ENCODE measurements at places on chromosomes 3 and 15.
A peak's percentile ranks its signal among the peaks of the same experiment; 100 is the strongest.

DNA sequence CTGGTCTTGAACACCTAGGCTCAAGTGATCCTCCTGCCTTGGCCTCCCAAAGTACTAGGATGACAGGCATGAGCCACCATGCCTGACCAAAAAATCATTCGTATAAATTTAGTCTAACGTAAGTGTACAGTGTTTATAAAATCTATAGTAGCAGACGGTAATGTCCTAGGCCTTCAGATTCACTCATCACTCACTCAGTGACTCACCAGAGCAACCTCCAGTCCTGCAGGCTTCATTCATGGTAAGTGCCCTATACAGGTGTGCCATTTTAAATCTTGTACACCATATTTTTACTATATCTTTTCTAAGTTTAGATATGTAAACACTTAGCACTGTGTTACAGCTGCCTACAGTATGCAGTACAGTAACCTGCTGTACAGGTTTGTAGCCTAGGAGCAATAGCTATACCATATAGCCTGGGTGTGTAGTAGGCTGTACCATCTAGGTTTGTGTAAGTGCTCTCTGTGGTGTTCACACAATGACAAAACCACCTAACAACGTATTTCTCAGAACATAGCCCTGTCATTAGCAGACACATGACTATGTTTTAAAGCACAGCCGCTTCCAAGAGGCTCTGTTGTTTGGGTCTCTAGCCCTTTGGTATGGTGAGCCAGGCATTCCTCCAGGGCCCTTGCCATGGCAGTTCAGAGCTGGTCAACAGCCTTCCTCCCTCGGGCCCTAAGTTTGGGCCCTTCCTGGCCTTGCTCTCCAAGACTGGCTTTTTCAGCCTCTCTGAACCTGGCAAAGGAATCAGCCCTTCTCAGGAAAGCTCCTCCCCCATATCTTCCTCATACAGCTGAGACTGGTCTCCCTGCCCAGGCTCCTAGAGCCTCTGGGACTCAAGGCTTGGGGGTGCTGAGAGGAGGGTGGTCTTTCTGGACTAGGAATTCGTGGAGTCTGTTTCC is 1.9 kb upstream of the CCDC9B start:
- DNase-seq, result no peak

GRCh38 chr3:13621381-13622221 is 72.7 kb downstream of the FBLN2 start:
- peak; percentile 69 for DNase-seq

DNA sequence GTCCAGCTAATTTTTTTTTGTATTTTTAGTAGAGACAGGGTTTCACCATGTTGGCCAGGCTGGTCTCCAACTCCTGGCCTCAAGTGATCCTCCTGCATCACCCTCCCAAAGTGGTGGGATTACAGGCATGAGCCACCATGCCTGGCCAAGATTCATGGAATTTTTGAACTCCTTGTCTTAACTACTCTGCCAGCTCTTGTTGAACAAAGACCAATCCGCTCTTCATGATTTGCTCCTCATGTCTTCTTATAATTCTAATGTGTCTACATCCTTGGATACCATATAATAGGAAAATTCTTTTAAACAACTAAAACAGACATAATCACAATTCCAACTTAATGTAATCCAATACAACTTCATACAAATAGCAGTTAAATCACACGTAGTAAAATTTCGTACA is 21.3 kb downstream of the UBA5 start:
- DNase-seq, result no peak

DNA sequence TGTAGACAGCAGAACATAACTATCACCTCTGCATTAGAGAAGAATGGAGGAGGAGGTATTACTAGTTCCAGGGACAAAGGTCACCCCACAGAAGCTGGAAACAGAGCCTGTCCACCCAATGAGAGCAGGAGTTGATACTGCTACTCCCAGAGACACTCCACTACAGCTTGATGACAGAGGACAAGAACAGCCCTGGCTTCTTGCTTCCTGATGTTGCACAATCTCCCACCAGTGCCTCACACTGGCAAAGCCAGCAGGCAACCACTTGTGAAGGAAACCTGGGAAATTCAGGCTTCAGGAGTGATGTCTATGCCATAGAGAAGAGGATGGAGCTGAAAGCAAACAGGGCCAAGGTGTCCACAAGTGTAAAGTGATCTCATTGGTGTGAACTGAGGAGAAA is 78.0 kb upstream of the POU1F1 start:
- no peak for DNase-seq

DNA sequence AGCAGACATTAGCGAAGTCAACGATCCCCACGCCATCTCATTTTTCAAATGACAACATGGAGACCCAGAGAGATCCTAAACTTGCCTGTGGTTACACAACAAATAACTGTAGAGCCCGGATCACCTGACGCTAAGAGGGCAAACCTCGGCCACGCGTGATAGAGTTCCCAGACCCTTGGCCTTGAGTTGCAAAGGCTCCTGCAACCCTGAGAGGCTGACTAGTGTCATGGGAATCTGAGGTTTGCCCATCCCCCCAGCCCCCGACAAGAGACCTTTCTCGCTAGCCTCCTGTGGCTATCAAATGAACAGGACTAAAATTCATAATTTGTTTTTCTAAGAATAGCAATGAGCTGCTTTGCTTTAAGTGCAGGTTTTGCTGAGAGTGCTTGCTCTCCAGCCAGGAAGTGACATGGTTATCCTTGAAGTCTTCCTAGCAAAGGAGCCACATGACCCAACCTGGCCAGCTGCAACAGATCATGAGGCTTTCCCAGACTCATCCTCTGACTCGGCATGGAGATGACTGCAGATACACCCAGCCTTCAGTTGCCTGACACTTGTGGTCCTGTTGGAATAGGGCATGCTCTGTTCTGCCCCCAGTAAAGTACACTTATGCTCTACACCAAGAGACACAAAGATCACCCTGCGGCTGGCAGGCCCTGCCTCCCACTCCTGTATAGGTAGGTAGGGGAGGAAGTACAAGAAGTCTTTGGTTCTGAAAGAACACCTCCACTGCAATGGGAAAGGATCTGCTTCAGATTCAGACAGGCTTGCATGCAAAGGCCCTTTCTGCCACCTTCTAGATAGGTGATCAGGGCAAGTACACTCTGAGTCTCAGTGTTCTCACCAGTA is 36.0 kb downstream of the MCF2L2 start:
- DNase-seq, result no peak

GRCh38 chr15:41969851-41970431 is 2.4 kb downstream of the EHD4 start:
- peak; percentile 54 for DNase-seq

DNA sequence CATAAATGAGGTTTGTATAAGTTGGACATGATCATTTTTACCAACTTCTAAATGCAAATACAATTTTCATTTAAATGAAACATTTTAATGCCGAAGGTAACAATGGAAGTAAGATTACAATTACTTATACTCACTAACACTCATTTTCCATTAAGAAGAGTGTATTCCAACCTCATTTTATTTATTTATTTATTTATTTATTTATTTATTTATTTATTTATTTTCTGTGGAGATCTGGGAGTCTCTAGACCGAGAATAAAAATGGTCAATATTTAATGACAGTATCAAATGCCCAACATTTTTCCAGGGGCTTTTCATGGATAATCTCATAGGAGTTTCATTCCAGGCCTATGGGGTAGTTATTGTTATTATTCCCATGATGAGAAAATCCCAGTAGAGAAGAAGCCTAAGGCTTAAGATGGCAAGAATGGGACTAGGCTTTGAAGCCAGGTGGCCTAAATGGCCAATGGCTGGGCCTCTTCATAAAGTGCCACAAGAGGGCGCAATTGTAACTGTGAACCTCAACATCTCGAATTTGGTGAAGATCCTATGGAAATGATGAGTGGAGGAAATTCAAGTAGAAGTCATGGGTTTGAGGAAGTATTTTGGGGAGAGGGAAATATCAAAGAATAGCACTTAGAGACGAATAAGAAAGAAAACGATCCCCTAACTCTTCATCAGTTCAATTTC is 21.3 kb downstream of the VGLL3 start:
- no peak for DNase-seq

GRCh38 chr3:127628788-127629466 is at the start of gene PODXL2:
TSS of gene PODXL2 (plus strand) at chr3:127629185. CDS start at chr3:127629220, 35 bp downstream.
- peak; percentile 69 for DNase-seq

DNA sequence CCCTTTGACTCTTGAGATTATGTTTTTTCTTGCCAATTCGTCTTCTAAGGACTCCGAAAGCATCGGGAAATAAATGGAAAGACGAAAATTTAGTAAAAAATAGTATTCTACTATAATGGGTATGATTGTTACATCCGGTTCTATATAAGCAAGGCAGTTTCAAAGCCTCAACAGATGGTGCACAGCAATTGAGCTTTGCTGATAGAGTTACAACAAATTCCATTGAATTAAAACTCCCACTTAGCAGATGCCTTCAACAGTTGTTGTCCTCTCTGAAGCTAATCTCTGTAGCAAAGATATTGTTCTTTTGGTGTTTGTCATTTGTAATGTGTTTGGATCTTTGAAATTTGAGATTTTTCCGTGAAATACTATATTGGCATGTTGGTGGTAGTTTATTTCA is 16.1 kb upstream of the GHSR start:
- DNase-seq, result no peak

GRCh38 chr15:59150185-59150584 is 45.2 kb downstream of the CCNB2 start:
- no peak for DNase-seq

GRCh38 chr3:127796831-127797150 is 25.5 kb downstream of the MGLL start:
- DNase-seq, result no peak

DNA sequence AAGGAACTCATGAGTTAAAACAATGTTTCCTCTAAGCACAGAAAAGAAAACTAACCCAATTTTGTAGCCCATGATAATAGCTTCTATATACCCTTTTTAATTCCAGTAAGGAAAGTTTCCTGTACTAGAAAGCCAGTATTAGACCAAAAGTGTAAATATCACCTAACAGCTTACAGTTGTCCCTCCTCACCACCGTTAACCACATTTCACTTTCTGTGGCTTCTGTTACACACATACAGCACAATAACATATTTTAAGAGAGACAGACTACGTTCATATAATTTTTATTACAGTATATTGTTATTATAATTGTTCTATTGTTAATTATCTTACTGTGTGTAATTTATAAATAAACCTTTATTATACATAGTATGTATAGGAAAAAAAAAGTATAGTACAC is 74.1 kb downstream of the ZNF280D start:
- DNase-seq, result no peak

- no peak for DNase-seq
Observed at GRCh38 chr15:61489571-61489970, 260.5 kb upstream of the RORA start.

DNA sequence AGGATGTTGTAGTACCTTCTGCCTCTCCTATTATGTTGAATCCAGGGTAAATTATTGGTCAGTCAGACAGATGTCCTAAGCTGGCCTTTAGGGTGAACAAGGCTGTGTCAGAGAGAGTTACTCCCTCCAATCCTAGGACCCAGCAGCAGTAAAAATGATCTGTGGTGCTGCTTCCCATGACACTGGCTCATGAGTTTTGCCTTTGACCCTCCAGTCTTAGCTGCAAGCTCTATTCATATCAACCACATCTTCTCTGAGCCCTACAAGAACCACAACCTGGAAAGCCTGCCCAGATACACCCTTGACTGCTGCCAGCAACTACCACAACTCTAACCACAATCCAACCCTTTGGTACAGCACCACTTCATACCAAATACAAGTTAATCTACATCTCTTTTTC is 27.2 kb upstream of the PHLDB2 start:
- no peak for DNase-seq

- no peak for DNase-seq
Observed at GRCh38 chr15:76199106-76200082, 111.9 kb downstream of the ETFA start.

DNA sequence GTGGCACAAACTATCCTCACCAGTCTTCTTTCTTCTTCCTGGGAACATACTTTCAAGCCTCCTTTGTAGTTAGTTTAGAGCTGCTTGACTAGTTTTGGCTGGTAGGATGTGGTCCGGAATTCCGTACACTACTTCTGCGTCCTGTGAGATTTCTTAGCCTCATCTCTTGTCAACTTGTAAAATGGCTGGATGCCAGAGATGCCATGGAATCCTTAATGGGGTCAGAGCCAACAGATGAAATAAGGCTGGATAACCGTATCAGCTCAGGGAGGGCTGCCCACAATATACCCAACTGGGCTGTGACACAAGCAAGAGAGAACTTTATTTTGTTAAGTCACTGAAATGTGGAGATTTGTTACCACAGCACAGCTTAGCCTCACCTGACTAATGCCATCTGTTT is 466.9 kb upstream of the MDFIC2 start:
- no peak for DNase-seq

- no peak for DNase-seq
Observed at GRCh38 chr3:98404010-98404409, 13.5 kb downstream of the OR5K3 start.

- peak; percentile 37 for DNase-seq
Observed at GRCh38 chr15:25743548-25744275, 119.4 kb downstream of the ATP10A start.

- no peak for DNase-seq
Observed at GRCh38 chr3:111910806-111911205, 51.7 kb downstream of the PHLDB2 start.

DNA sequence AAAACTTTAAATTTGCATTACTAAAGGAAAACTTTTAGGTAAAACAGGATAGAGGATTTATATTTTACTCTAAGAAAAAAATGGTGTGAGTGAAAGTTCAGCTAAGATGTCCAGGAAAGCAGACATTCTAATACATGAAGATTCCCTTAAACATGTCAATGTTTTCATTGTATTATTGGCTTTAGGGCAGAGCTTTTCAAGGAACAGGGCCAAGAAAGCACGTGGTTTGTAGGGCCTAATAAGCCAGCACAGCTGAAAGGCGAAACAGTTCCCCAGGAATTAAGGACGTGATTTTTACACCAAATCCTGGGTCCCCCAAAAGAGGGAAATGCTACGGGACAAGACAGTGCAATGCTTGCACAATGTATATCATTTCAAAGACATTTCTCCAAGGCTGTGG is 48.6 kb upstream of the MKRN3 start:
- DNase-seq, result no peak

DNA sequence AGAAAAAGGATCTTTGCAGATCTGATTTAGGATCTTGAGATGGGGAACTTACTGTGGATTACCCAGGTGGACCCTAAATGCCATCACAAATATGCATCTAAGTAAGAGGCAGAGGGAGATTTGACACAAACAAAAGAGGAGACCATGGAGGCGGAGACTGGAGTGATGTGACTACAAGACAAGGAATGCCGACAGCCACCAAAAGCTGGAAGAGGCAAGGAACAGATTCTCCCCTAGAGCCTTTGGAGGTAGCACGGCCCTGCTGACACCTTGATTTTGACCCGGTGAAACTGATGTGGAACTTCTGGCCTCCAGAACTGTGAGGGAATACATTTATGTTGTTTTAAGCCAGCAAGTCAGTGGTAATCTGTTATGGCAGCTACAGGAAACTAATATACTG is 44.0 kb downstream of the GASK1A start:
- no peak for DNase-seq

GRCh38 chr3:89300981-89301380 is 193.6 kb downstream of the EPHA3 start:
- no peak for DNase-seq

DNA sequence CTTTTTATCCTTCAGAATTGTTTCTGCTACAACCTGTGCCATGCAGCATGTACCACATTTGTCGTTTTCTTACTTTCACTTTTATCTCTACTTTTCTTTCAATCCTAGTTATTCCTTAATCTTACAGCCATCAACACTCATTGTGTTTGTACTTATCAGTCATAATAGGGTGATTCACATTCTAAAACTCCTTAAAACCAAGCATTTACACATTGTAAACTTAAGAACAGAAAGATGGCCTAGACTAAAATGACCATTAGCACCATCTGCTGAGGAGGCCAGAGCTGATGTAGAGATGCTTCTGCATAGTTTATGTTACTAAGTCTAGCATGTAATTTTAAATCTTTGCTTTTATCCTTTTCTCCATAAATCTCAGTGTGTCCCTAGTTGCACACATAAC is 25.5 kb downstream of the EIF2AK4 start:
- DNase-seq, result no peak

All from activated CD8-positive, alpha-beta memory T cell treated with anti-CD3 and anti-CD28 coated beads for 24 hours (primary cell).